Regular cardiac myocyte (primary cell): ENCODE measurements at places on chromosomes 5 and 9. TPM values are rescaled to one million over a fixed set of nuclear protein-coding genes. Genes with fewer than 3 reads are reported as not detected.

IL13 gene
- total RNA-seq: not detected in 2 replicates

DAB2IP gene
- 6.1 and 20.6 TPM in 2 replicates for total RNA-seq

SPAAR gene
- total RNA-seq: 0.85 and 5.0 TPM in 2 replicates

SLC1A3 gene
- total RNA-seq: 2.1 and 4.2 TPM in 2 replicates
